BJ (cell line): ENCODE measurements at places on chromosomes 1 and 21.

DNA sequence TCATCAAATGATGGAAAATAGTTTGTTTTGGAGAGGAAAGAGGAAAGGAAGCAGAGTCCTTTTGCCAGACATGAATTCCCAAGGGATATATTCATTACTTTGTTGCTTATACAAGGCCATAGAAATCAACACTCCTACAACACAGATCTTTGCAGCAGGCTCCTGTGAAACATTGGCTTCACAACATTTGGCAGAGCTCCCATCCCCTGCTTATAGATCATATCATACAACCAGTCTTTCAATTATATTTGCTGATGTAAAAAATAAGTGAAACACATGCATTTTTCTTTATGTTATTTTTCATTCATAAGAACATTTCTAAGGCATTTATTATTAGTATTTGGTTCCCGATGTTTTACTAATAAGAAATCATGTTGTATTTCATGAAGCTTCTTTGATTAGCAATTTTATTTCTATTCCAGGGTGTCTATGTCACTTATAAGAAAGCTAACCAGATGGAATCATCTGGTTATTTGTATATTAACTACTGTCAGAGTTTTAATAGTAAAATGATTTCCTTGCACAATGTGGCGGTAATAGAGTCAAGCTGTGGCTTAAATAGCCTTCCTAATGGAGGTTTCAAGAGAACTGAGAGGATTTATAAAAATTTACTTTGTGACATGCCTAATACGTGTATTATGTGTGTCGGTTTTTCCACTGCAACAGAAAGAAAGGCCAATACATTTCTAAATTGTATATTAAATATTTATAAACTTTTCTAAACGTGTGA lies 470.3 kb upstream of the NCAM2 start:
- no peak for DNase-seq

- no peak for DNase-seq
Measured at GRCh38 chr1:111535256-111536191, 32.1 kb upstream of the ADORA3 start.

DNA sequence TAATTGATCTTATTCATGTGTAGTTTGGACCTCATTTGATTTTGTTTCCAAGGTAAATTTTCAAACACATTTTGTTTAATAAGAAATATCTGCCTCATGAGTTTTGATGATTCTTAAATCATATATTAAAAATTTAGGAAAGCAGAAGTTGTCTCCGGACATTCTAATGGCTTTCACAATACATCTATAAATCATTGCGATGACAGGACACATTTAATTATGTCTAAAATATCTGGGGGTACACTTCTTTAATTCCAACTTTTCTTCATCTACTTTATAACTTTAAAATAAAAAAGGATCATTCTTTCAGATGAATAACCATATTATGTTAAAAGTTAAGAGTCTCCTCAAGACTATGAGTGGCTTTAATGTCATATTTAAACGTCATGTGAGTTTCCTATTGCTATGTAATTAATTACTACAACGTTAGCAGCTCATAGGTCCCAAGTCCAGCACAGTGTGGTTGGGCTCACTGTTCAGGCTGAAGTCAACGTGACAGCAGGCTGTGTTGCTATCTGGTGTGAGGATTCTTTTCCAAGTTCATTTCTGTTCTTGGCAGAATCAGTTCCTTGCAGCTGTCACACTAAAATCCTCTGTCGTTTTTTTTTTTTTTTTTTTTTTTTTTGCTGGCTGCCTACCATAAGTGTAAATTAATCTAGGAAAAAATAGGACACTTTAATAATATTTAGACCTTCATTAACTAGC lies 893.5 kb downstream of the LTN1 start:
- DNase-seq: no peak

GRCh38 chr1:7103361-7103782 lies 318.1 kb downstream of the CAMTA1 start:
- no peak for DNase-seq

DNA sequence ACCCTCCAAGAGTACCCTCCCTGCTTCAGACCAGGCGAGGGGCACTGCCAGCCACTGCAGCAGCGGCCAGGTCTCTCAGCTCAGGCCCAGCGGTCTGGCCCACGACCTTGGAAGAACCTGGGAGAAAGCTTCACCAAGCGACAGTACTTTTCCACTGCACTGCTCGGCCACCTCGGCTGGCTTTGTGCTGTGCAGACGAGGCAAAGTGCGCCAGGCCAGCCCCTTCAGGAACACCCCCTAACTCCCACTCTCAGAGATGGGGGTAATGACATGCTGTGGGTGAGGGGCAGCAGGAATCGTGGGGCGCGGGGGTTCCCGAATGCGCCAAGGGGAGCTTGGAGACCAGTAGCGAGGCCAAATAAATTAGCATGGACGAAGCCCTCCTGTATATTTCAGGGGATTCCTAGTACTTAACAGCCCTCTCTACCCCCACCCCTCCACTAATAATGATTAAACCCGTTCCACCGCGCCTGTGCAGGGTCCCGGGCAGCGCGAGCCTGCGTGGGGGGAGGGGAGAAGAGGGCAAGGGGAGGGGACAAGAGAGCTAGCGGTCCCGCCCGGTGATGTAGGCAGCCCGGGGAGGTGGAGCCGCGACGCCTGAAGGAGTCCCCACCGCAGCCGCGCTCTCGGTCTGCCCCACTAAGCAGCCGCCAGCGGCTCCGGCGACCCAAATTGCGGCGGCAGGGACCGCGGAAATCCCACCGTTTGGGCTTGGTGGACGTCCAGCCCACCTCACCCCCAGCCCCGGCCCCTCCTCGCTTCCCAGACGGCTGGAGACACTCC lies at the start of gene FAM43B:
FAM43B (plus strand) TSS at position 629 of the 783 bp plus-strand sequence. CDS start 401 bp downstream, outside the sequence.
- no peak for DNase-seq
